ENCODE measurements at places on chromosomes 7 and 10. TPM values are rescaled to one million over a fixed set of nuclear protein-coding genes. Genes with fewer than 3 reads are reported as not detected.

AEBP1 gene
- 31.1 TPM for total RNA-seq

ATP6V0E2 gene
- total RNA-seq = 49.7 TPM

TRIM8 gene
- total RNA-seq = 92.6 TPM

DYNC1I1 gene
- total RNA-seq = 0.34 TPM

ELMO1 gene
- total RNA-seq = 1.6 TPM

NPC1L1 gene
- not detected for total RNA-seq

AGMO gene
- total RNA-seq = not detected

TMEM248 gene
- total RNA-seq = 115 TPM

LIPM gene
- total RNA-seq = not detected

LLCFC1 gene
- not detected for total RNA-seq

FAM25C gene
- total RNA-seq = not detected

PIP gene
- total RNA-seq = not detected

COMTD1 gene
- 17.5 TPM for total RNA-seq

TACC2 gene
- 10.8 TPM for total RNA-seq

GRM3 gene
- not detected for total RNA-seq

HUS1 gene
- 20.5 TPM for total RNA-seq

CXCL12 gene
- 10.1 TPM for total RNA-seq

TMEM196 gene
- total RNA-seq = not detected

TAS2R41 gene
- total RNA-seq = not detected

LAMB4 gene
- 0.15 TPM for total RNA-seq

NXPH1 gene
- not detected for total RNA-seq

ST8SIA6 gene
- total RNA-seq = 0.67 TPM

CALHM3 gene
- not detected for total RNA-seq

CASTOR2 gene
- 11.1 TPM for total RNA-seq

NEUROD6 gene
- not detected for total RNA-seq

AQP1 gene
- 0.45 TPM for total RNA-seq

AKR1D1 gene
- total RNA-seq = not detected

GOT1 gene
- total RNA-seq = 50.5 TPM

MLXIPL gene
- 2.4 TPM for total RNA-seq

SCIN gene
- total RNA-seq = not detected

RAB11FIP2 gene
- total RNA-seq = 6.1 TPM

Data from bronchus fibroblast of lung (primary cell).